CD4-positive, alpha-beta T cell treated with Interleukin-21 for 1 hour (primary cell): ENCODE measurements at places on chromosomes 12 and 14.
A peak's percentile ranks its signal among the peaks of the same experiment; 100 is the strongest.

- DNase-seq: no peak
Observed at GRCh38 chr12:4910502-4911315, 1.0 kb downstream of the KCNA1 start.

GRCh38 chr14:68785534-68786490 lies 7.1 kb downstream of the ZFP36L1 start:
- peak; percentile 55 for DNase-seq

DNA sequence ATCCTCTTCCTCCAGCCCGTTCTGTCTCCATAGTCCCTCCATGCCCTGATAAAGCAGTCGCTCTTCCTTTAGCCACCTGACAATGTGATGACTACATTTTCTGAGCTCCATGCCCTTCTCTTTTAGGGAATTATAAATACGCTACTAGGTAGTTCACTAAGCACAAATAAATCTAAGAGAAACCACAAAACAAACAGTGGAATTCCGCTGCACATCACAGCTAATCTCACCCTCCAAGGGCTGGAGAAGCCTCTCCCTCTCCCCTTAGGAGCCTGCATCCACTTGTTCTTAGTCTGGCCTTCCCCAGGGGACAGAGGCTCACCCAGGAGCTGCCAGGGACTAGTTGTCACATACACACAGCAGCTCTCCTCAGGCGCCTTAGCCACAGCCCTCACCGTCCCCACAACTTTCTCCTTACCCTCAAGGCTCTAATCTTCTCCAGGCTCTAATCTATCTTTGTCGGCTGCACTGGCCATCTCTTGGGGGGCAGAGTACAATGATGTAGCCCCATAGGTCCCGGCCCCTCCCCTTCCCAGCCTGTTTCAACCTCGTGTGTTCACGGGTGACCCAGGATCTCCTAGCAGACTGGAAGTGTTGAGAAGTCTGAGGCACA lies 55.9 kb upstream of the GPR68 start:
- DNase-seq: no peak

DNA sequence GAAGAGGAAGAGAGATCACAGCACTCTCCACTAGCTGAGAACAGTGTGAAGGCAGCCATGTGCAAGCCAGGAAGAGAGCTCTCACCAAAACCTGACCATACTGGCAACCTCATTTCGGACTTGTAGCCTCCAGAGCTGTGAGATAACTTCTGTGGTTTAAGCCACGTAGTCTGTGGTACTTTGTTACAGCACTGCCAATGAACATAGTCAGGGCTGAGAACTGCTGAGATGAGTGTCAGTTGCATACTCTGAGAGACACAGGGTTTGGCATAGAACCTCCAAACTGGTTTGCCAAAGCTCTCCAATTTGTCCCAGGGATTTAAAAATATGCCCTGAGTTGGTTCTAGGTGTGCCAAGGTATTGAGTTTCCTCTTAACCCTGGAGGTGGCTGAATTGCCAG lies 218.6 kb downstream of the ATP23 start:
- DNase-seq: no peak

DNA sequence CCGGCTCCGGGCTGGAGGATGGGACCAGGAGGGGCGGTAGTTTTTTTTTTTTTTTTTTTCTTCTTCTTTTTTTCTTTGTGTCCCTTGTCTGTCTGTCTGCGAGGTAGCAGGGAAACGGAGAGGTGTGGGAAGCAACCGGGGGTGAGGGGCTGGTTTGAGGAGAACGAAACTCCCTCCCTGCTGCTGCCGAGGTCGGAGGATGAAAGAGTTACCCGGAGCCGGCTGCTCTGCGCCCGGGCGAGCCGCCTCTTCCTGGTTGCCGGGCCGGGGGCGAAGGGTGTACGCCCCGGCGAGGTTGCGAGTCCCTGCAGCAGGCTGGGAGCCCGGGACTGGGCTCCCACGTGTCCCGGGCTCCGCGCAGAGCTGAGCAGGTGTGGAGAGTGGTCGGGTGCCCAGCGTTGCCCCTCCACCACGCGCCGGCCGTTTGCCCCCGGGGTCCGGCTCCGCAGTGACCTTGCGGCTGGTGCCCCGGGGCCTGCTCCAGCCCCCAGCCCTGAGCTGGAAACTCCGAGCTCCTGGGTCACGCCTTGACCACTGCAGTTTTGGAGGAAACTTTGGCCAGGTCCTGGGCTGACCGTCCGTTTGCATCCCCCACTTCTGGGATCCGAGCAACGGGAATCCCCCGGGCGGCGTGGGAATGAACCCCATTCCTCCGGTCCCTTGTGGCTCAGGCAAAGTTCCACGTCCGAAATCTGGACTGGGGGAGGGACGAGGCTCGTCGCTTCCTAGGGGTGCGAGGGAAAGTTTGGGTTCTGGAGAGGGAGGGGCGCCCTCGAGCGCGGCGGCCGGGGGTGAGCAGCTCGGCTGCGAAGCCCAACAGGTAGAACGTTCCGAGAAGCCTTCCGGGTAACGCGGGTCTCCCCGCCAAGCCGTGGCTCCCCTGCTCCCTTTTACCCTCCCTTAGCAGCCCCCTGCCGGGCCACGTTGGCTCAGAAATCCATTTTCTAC lies 1.3 kb downstream of the CHST11 start:
- DNase-seq: peak; percentile 67

DNA sequence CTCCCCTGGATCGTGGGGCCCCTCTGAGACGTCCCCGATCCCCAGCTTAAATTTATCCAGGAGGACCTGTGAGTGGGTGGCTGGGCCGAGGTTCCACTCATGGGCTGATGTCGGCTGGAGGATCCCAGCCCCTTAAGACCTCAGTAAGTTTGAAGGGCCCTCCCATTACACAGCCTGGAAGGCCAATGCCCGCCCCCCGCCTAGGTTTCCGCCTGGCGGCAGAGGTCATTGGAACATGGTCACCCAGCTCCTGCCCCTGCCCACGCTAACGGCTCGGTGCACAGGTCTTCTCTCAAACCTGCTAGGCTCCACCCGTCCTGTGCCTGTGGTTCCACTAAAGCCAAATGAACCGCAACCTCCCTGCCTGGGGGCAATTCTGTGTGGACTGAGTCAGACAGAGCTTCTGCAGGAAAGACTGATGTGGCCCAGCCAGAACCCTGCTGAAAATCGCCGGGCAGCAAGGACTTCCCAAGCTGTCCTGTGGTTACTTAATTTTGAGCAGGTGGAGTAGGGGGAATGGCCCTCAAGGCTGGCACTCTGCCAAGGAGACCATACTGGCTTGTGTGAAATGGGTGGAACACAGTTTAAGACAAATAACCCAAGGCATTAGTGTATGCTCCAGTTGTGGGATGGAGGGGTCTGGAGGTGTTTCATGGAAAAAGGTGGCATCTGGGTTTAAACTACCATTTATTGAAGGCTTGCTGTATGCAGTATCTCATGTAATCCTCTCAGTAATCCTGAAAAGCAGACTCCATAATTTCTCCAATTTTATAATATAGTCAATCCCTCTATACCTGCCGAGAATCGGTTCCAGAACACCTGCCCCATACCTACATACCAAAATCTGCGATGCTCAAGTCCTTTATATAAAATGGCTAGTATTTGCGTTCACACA lies 903 bp upstream of the NT5DC3 start:
- DNase-seq: peak; percentile 22
